ENCODE measurements at places on chromosomes 4 and X.

DNA sequence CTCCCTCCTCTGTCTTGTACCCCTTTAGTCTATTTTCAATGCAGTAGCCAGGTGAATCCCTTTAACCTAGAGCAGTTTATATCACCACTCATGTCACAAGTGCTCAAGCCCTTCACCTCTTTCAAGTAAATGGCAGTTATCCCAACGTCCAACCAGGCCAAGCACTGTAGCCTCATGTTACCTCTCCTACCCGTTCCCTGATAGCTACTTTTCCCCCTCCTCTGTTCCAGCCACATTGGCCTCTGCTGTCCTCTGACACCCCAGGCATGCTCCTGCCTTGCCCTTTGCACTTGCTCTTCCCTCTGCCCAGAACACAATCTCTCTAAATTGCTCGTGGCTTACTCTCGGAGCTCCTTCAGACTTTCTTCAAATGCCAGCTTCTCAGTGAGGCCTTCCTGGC lies 15.2 kb downstream of the GUCY1B1 start:
- H3K27me3 ChIP-seq, result no peaks in the 10 kb centered on the region
- no peaks in the 10 kb centered on the region for H3K4me1 ChIP-seq
- H3K4me3 ChIP-seq, result no peak overlapping the region

DNA sequence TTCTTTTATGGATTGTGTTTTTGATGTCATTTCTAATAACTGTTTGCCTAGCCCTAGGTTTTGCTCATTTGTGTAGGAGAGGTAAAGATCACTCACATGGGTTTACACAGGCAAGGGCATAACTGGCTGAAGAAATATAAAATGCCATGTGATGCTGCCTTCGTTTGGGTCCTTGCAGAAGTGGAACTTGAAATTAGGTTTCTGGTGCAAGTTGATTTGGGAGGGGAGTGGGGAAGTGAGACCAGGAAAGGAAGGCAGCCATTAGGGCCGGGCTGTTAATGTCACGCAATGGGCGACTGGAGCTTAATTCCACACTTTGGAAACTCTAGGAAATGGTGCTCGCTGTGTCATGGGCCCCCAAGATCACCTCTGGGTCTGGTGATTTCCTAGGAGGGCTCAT lies 14.5 kb downstream of the CLCN4 start:
- H3K4me3 ChIP-seq, result no peak overlapping the region
- peaks cover 39% of the 10 kb centered on the region for H3K4me1 ChIP-seq
- no peaks in the 10 kb centered on the region for H3K36me3 ChIP-seq
- no peak for DNase-seq

DNA sequence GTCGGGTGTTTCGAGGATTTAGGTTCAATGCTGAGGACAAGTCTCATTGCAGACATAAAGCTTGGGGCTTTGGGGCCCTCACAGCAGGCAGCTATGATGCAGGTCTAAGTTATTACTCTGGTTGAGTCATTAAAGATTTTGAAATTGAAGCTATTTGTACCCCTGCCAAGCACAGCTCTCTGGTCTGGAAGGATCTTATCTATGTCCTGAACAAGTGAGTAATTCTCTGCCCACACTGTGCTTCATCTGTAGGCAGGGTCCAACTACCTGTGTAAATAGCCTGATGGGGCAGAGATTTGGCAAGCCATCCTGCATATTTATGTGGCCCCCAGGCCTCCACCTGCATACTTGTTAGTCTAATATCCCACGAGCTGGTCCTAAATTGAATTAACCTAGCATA lies 41.4 kb upstream of the MAGEA4 start:
- peaks cover 13% of the 10 kb centered on the region for H3K27me3 ChIP-seq
- no peaks in the 10 kb centered on the region for H3K36me3 ChIP-seq
- peaks cover 32% of the 10 kb centered on the region for H3K4me1 ChIP-seq
- no peak overlapping the region for H3K4me3 ChIP-seq

DNA sequence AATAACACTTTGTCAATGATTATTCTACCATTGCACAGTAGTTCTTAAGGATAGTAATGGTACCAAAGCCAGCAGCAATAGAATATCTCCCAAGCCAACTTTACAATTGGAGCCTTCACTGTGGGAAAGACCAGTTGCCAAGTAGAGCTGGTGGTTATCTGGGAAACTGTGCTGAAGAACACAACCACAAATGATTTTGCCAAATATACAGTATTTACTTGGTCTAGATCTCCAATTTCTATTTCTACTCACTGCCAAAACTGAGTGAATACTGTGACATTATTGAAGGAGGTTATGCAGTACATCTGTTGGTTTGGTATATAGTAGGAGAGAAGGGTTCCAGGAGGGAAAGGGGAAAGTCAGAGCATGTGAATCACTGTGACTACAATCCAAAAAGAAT lies 3.8 kb downstream of the TET2 start:
- no peak for DNase-seq
- H3K4me3 ChIP-seq, result no peak overlapping the region
- H3K36me3 ChIP-seq, result peaks cover 25% of the 10 kb centered on the region
- no peaks in the 10 kb centered on the region for H3K27me3 ChIP-seq
